ENCODE measurements at places on chromosomes 3 and 15.

DNA sequence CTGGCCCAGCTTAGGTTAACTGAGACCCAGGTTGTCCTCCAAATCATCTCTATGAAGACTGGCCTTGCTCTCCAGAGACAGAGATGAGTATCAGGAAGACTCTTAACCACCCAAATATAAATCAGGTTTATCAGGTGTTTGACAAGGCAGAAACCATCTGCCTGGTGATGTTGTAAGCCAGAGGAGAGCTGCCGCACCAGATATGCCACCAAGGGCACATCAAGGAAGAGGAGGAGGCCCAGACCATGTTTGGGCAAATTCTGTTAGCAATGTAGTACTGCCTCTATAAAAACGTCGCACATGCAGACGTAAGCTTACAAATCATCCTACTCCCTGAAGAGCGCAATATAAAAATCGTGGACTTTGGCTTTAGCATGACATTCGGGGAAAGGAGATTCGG, 21.0 kb upstream of the RPL32 start:
- DNase-seq, result no peak

DNA sequence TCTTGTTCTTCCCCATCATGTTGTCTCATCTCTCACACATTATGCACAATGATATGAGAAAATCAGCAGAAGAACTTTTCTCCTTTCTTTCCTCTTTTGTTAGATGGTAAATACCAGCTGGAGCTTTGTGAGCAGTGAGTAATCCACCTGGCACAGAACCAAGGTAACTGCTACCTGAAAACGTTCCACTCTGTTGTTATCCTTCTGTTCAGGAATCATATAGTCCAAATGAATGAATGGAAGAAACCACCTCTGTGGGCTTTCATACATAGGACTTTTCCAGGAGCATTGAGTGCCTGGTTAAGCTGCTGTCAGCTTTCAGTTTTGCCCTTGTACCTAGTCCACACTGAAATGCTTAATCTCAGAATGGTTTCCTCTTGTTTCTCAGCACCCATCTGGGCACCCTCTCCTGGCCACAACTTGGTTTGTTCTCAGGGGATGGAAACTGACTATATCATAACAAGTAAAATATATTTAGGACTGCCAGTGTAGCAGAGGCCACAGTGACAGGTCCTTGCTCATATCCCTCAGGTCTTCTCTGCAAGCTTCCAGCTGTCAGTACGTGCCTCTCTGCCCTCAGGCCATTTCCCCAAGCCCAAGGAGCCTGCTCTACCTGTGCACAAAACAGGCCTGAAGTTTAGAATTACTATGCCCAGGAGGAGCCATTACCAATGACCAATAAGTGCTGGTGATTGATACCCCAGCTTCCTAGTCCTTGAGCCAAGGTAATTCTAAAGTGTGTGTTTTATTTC, 23.5 kb upstream of the SLC4A7 start:
- no peak for DNase-seq

DNA sequence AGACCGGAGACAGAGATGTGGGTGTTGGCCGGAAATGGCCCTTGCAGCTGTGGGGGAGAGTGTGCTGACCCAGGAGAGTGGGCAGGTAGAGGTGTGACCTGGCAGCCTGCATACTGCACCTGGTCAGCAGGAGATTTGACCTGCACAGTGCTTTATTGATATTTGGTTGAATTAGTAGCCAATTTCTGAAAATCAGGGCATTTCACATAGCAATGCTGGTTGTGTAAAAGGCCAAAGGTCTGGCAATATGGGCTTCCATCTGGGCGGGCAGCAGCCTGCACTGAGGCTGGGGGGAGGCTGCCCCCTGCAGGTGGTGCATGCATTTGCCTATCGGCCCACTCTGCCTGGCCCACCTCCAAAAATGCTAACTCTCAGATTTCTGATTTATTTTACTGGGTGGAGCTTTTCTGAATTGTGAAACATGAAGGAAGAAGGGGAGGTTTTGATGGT, 9.4 kb upstream of the MGLL start:
- DNase-seq, result no peak

- DNase-seq, result no peak
Measured at GRCh38 chr3:36250191-36250590, 130.1 kb upstream of the STAC start.

All from stimulated activated CD4-positive, alpha-beta T cell treated with anti-CD3 and anti-CD28 coated beads, Interleukin-1b, Interleukin-23, amount 100 ng/mL, for 4 hours (primary cell).